Vagina (tissue), 2 donors: ENCODE measurements at places on chromosomes 7 and 10.
A peak's percentile ranks its signal among the peaks of the same experiment; 100 is the strongest.

DNA sequence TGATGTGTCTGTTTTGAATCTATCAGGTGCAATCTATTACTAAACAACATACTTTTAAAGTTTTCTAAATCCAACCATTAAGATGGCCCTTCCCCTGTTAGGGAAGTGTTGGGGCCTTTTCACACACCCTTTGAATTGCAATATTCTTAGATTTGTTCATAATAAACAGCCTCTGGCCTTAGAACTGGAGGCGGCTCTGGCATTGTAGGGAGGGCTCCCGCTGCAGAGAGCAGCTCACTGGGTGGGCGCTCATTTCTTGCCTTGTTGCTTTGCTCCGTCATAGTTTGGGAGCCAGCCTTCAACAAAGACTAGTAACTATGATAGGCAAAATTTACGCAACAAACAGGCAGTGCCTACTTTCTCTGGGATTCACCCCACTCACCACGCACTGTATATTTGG is 4.2 kb upstream of the HOXA10 start:
- H3K27ac ChIP-seq, result peak overlapping the region; percentile 99
- peak overlapping the region; percentile 56 for H3K4me3 ChIP-seq
- no peaks in the 10 kb centered on the region for H3K36me3 ChIP-seq
- DNase-seq, result no peak
- peaks cover 68% of the 10 kb centered on the region for H3K4me1 ChIP-seq

- no peak overlapping the region for H3K27ac ChIP-seq
- no peak overlapping the region for H3K4me3 ChIP-seq
- H3K4me1 ChIP-seq, result no peaks in the 10 kb centered on the region
- H3K27me3 ChIP-seq, result no peaks in the 10 kb centered on the region
- no peak for DNase-seq
These were observed 917.0 kb downstream of the CNTNAP2 start for GRCh38 chr7:147033641-147034040.

DNA sequence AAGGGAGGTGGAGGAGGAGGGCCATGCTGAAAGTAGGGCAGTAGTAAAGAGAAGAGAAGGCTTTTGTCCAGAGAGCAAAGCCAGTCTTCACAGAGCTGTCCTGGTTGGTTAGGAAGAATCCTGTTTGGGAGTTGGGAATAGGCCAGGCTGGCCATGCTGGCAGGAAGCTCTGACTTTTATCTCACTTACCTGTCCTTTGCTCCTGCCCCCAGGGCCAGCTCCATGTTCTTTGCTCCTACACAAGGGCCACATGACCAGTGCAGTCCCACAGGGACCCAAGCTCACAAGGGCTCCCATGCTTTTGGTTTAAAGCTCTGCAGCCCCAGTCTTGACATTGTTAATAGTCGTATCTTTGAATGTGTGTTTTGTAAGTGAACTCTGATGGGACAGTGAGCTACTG is 161.6 kb upstream of the KMT2E start:
- no peaks in the 10 kb centered on the region for H3K4me1 ChIP-seq
- H3K4me3 ChIP-seq, result no peak overlapping the region
- no peaks in the 10 kb centered on the region for H3K27me3 ChIP-seq
- H3K27ac ChIP-seq, result no peak overlapping the region
- no peak for DNase-seq

DNA sequence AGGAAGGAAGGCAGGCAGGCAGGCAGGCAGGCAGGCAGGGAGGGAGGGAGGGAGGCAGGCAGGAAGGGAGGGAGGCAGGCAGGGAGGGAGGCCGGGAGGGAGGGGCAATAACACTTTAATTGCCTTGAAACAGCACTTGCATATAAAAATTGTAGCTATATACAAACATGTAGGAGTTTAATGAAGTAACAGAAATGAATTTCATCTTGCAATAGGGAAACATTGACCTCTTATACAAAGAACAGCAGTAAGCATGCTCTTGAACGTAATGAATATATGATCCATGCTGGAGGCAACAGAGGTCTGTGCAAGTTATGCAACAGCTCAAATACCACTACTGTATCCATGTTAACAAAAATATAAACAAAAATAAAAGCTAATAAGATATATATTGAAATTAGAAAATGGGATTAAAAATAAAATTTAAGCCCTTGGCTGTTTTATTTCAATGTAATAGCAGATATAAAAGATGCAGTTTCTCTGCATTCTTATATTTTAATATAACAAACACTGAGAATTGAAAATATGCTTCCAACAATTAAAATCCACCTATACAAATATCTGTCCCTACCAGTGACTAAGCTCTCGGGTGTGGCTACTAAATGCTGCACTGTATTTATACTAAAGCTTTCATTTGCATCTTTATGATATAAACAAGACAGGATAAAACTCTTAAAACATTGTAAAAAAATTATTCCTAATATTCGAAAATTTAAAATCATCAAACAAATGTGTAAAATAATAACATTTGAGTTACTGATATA is 50.3 kb downstream of the CACNA2D1 start:
- DNase-seq, result no peak
- no peak overlapping the region for H3K27ac ChIP-seq
- H3K36me3 ChIP-seq, result no peaks in the 10 kb centered on the region
- no peak overlapping the region for H3K4me3 ChIP-seq
- no peaks in the 10 kb centered on the region for H3K27me3 ChIP-seq
- H3K4me1 ChIP-seq, result peaks cover under 1% of the 10 kb centered on the region

DNA sequence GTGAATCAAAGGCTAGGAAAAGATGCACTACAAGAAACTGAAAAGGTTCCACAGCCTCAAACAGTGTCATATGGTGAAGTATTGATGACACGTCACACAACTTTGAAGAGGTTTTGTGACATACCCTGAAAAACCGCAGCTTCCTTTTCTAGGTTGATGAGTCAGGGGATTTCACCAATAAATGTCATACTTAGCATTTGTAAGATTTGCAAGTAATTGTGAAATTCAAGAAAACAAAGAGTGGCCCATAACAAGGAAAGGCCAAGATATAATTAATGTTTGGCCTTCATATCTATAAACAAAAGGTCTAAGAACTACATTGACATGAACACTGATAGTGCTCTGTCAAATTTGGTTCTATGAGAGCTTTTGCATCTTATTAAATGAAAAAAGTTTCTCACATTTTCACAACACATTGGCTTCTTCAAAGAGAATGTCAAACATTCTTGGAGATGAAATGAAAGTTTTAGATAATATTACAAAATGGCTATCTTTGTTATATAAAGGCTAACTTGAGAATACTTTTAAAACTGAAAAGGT is 62.0 kb upstream of the NAMPT start:
- H3K27ac ChIP-seq, result no peak overlapping the region
- H3K4me3 ChIP-seq, result no peak overlapping the region
- no peaks in the 10 kb centered on the region for H3K27me3 ChIP-seq
- no peak for DNase-seq
- peaks cover 8% of the 10 kb centered on the region for H3K4me1 ChIP-seq

DNA sequence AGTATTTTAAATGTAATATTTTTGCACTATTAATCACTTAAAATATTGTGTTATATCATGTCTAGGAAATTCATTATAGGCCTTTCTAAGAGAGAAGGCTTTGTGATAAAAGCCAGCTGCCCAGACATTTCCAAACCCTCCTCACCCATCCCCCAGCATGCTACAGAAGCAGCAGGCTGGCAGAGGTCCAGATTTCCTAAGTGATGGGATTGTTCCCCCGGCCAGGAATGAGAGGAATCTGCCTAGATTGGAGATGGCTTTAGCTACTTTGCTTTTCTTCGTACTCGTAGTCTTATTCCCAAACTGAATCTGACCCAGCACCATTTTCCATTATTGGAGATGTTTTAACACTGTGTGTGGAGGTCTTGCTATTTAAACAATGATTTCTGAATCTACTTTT is 29.4 kb downstream of the CDK14 start:
- no peaks in the 10 kb centered on the region for H3K36me3 ChIP-seq
- H3K27ac ChIP-seq, result no peak overlapping the region
- H3K4me3 ChIP-seq, result no peak overlapping the region
- H3K4me1 ChIP-seq, result peaks cover 10% of the 10 kb centered on the region
- no peak for DNase-seq

GRCh38 chr7:135166338-135166990 is 4.0 kb downstream of the CYREN start:
- no peak overlapping the region for H3K4me3 ChIP-seq

- H3K4me3 ChIP-seq, result no peak overlapping the region
- no peak for DNase-seq
- H3K27me3 ChIP-seq, result no peaks in the 10 kb centered on the region
- H3K36me3 ChIP-seq, result no peaks in the 10 kb centered on the region
These were observed 129.9 kb downstream of the INHBA start for GRCh38 chr7:41573015-41573414.

DNA sequence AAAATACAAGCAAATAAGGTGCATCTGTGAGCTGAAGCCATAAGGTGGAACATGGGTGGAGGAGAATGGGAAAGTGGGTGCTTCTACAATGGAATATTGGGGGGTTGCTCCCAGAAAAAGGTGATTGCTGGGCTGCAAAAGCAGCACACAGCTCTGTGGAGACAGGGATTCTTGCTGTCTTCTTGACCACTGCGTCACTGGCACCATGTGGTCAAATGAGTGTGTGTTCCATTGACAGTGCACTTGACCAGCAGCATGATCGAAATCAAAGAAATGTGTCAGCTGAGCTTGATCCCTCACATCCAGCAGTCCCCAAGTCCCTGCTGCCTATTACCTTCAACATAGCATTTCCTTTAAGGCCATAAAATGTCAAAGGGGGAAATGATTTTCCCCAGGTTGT is 56.2 kb downstream of the GPR26 start:
- peak; percentile 56 for DNase-seq
- H3K27me3 ChIP-seq, result no peaks in the 10 kb centered on the region
- no peaks in the 10 kb centered on the region for H3K4me1 ChIP-seq
- H3K36me3 ChIP-seq, result no peaks in the 10 kb centered on the region
